ENCODE measurements at places on chromosomes 1 and 21.

GRCh38 chr21:34936883-34937563 is 112.1 kb downstream of the RUNX1 start:
- no peak for DNase-seq

- DNase-seq, result no peak
These were observed 14.1 kb downstream of the SUCO start for GRCh38 chr1:172547071-172547470.

DNA sequence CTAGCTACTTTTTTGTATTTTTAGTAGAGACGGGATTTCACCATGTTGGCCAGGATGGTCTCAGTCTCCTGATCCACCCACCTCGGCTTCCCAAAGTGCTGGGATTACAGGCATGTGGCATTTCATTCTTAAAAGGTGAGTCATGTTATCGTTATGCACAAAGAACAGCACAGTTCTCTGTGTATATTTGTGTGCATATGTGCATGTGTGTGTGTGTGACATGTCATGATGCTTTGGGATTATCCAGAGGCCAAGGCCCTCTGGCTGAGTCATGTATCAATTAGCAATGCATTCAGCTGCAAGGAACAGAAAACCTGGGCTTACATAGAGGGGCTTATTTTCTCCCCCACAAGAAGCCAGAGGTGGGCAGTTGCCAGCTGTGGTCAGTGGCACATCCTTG is 301.7 kb upstream of the KAZN start:
- DNase-seq, result no peak

- DNase-seq, result no peak
These were observed 348.2 kb downstream of the HLX start for GRCh38 chr1:221227460-221227859.

- no peak for DNase-seq
These were observed 18.7 kb downstream of the TRMT1L start for GRCh38 chr1:185137896-185138545.
